ENCODE measurements at places on chromosomes 3 and 15.

DNA sequence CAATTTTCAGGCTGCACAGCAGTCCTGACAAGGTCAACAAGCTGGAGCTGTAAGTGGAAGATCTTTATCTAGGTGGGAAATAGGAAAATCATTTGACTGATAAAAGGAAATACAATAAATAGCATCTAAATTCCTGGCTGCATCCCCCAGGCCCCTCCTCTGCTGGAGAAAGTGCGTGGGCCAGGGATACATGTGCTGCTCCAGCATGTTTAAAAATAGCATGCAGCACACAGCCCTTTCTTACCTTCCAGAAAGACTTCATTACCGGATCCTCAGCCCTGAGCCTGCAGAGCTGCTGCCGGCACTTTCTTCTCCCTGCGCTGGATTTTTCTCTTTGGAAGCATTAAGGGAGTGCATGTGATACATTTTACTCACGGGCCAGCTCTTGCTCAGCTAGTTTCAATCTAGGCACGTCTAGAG, 77.3 kb downstream of the HMG20A start:
- no peak for DNase-seq

DNA sequence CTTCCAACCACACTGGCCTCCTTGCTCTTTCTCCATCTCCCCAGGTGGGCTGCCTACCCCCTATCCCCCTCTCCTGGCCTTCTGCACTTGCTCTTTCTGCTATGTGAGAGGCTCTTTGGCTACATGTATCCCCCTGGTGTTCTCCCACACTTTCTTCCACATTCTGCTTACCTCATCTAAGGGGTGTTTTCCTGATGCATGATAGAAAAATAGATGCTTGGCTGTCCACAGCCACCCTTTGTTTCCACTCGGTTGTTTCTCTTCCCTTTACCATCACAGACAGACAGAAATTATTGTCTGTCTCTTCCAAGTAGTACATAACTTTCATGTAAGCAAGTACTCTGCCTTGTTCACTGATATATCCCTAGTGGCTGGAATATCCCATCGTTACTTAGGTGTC, 39.2 kb downstream of the MCTP2 start:
- no peak for DNase-seq

GRCh38 chr15:69565066-69565655, 112.5 kb downstream of the RPLP1 start:
- DNase-seq: peak; percentile 57

DNA sequence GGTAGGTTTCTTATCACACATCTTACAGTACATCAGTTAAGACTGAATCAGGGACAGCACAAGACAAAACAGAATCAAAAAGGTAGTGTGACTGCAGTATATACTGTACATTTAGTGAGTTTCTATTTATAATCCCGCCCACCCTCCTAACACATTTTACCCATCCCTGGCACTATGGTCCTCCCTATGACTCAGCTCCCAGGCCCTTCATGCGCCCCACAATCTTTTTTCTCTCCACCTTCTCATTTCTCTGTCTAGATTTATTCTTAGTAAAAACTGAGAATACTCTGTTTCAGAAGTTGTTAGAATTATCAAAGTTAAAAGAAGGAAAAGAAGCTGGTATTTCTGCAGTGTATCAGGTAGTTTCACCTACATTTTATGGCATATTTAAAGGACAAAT, 427.3 kb downstream of the CNTN4 start:
- no peak for DNase-seq

DNA sequence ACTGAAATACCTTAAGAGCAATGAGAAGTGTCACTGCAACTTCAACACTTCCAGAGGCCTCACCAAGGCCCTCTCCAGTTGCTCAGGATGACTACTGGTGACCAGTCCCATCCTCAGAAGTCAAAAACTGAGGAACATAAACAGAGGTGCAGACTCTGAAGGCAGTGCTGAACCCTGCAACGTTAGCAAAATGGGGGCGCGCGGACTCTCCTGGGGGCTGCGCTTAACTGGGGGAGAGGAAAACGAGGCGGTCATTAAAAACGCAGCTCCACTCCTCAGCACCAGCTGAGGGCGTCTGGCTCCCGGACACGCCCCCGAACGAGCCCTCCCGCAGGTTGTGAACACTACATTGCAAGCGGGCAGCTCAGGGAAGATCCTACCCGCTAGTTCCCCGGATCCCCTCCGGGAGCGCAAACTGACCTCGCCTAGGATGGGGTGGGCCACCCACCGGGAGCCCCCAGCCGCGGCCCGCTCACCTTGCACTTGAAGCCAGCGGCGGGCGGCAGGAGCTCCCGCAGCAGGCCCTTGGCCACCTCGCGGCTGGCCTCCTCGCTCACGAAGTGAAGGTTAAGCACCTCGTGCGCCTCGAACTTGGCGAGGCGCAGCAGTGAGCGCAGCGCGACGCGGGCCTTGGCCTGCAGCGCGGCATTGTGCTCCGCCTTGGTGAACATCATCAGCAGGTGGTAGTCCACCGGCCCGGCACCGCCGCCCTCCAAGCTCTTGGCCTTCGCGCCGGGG, 711 bp downstream of the XXYLT1 start:
- DNase-seq: peak; percentile 64

DNA sequence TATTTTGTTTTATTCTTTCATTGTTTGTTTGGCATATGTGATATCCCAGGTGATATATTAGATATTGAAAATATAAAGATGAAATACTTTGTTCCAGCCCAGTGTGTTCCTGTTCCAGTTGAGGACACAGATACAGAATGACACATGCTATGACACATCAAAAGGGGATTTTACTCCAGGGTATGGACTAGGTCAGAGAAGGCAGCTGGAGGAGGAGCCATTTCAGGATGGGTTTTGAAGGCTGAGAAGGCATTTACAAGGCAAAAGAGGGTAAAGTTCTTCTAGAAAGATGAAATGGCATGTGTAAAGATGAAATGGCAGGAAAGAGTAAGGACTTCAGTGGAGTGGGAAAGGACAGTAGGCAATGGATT, 163.8 kb downstream of the ZIC1 start:
- no peak for DNase-seq

- DNase-seq: no peak
Measured at GRCh38 chr3:108099679-108100428, 9.0 kb upstream of the CD47 start.

GRCh38 chr3:36923523-36923943, 21.3 kb downstream of the TRANK1 start:
- DNase-seq: no peak

GRCh38 chr3:12231431-12231830, 57.4 kb upstream of the PPARG start:
- no peak for DNase-seq

DNA sequence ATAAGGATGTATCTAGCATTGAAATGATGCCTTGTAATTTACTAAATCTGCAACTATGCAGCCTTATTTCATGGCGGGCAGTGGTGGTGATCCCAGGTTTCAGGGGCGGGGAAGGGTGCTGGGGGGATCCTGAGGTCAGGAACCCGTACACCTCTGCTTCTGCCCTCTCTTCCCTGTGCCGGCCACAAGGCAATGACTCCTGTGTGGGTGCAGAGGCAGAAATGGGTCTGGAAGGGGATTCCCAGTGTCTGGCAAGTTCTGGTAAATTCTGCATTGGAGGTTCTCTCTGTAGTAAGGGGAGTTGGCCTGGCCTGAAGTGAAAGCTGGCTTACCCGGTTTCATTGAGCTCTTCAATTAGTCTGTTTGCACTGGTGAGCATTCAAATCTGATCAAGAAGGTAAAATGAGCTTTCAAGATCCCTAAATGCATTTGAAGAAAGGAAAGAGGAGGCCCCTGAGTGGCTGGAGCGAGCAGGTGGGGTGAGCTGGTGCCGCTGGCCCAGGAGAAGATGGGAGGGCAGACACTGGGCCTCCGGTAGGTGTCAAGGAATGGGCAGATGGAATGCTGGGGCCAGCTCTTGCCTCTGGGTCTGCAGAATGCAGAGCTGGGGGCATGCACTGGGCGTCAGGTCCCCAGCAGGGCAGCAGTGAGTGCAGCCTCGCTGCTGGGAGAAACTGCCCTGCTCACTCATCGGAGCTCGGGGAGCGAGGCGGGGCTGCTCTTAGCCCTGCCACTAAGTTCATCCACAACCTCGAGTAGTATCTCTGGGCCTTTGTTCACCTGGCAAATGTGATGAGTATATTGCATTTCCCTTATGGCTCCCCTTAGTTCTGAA, 13.7 kb downstream of the NRROS start:
- DNase-seq: no peak

DNA sequence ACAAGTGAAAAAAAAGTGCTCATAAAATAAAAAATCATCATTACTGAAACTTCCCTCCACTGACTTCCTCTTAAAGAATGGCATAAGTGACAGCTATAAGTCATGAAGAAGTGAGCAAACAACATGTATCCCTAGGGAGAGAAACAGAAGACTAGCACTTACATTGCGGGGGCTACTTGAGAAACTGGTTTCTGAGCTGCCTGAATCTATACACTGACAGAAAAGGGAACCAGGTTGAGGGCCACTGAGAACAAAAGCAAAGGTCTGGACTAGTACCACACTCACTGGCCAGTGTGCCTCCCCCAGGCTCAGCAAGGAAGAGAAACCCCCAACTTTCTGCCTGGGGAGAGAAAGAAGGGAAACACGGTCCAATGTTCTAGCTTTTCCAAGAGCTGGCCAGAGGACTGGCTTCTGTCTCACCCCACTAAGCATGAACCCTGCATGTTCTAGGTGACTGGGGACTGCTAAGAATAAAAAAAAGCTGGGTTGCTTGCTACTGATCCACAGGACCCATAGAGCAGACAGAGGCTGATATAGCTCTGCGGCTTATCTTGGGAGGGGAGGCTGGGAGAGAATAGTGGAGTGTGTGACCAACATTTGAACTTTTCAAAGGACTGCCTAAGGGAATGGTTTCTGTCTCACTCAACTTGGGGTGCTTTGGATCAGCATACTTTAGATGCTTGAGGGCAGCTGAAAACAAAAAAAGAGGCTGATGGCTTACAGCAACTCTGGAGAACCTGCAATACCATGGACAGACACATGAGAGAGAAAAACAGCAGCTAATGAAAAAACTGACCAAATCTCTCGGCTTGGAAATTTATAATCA, 8.1 kb downstream of the RAD18 start:
- no peak for DNase-seq

- no peak for DNase-seq
Measured at GRCh38 chr3:126526668-126527005, 2.7 kb downstream of the CHST13 start.

DNA sequence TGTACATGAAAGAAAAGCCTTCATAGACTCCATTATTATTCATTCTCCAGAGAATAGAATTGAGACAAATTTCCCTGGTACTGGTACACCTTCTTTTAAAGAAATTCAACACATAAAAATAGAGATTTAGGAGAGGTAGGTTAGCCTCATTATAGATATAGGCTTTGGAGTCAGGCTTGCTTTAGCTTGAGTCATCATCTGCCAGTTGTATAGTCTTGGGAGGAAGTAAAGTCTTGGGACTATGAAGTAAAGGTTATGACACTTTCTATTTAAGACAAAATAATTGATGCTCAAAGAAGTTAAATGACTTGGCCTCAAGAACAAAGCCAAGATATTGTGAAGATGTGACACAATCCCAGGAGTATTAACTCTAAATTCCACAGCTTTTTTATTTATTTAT, 4.3 kb downstream of the HRG start:
- no peak for DNase-seq

DNA sequence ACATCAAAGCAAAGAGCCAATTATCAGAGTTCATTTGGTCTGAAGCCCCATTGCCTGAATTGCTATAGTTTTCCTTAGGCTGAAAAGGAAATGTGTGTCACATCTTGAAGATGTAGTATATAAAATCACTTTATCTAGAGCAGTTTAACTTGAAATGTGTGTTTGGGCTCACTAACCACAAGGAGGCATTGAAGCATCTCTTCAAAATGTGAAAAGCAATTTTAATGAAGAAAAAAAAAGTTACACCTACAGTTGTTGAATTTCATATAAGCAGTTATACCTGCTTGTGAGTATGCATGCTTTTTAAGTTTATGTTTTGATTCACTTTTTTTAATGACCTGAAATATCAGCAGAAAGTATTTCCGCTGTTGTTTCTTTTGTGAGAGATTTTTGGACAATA, 129.3 kb downstream of the IQCH start:
- DNase-seq: peak; percentile 26

GRCh38 chr15:52566889-52567288, 1.9 kb downstream of the ARPP19 start:
- DNase-seq: no peak

DNA sequence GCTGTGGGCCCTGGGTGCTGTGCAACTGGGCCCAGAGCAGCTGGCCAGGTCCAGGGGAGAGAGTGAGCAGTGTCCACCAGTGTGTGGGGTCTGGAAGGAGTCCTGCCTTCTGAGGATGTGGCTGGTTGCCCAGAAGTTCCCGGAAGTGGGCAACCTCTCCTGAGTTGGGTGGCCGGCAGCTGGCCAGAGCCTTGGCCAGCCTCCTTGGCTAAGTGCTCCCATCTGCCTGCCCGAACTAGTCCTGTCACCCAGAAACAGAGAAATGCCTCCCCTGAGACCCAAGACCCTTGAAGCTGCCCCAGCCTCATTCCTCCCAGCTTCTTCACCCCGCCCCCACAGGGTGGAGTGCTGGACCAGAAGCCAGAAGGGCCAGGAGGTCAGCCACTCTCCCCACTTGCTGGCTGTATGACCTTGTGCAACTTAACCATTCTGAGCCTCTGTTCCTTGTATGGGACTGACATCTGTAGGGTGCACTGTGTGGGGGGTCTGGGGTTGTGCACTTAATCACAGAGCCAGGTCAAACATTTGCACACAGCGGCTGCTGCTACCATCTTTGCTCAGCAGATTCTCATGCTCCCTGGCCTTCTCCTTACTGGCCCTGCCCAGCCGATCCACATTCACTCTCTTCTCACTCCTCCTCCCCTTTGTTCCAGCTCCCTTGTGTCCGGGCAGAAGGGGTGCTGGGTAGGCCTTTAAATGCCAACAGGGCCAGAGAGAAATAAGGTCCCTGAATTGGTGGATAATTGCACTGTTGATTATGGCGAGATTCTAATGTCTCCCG, 7.5 kb upstream of the ALAS1 start:
- no peak for DNase-seq
